Activated naive CD4-positive, alpha-beta T cell treated with anti-CD3 and anti-CD28 coated beads, Interleukin-2, amount 50 U/mL, for 16 hours (primary cell): ENCODE measurements at places on chromosomes 3 and 15.

DNA sequence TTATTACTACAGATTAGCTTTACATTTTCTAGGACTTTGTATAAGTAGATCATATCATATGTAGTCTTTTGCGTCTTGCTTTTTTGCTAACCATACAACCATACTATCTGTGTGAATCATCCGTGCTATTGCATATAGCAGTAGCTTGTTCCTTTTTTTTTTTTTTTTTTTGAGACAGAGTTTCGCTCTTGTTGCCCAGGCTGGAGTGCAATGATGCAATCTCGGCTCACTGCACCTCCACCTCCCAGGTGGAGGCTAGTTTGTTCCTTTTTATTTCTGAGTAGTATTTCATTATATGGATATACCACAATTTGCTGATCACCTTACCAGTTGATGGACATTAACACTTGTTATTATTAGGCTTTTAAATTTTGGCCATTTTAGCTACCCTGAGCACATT, 54.5 kb upstream of the TBL1XR1 start:
- DNase-seq, result no peak

DNA sequence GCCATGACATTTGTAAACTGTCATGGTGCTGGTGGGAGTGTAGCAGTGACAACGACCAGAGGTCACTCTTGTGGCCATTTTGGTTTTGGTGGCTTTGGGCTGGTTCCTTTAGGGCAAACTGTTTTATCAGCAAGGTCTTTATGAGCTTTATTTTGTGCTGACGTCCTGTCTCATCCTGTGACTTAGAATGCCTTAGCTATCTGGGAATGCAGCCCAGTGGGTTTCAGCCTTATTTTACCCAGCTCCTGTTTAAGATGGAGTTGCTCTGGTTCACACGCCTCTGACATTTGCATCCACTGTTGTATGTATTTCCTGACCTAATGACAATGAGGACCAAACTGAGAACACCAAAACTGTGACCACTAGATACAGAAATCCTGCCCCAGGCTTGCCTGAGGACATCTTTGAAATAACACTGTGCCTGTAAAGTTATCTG, 37.6 kb downstream of the RAB8B start:
- no peak for DNase-seq

DNA sequence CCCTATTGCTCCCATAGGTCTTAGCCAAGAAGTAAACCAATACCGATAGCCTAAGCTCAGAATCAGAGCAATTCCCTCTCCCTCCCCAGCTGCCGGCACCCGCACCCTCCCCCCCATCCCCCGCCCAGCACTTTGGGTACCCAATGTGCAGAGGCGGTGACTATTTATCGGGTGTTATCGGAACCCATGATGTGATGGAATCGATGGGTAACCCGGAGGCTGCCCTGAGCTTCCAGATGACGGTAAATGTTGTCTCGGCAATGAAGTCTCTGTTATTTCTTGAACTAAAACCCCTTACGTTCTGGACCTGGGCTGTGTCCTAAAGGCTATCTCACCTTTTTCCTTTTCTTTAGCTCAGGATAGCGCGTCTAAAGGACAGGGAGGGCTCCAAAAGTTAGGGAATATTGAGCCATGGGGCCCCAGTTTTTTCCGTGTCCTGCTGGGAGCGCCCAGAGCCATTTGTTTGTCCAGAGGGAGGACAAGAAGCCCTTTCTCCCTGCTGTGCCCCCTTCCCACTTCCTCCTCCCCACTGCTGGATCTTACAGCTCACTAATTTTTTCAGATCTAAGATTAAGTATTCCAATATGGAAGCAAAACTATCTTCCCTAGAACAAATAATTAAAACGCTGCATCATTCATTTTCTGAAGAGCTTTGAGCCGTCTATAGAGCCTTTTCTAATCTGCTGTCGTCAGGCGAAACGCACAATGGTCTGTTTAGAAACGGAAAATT, 1.5 kb downstream of the SLITRK3 start:
- DNase-seq, result no peak

DNA sequence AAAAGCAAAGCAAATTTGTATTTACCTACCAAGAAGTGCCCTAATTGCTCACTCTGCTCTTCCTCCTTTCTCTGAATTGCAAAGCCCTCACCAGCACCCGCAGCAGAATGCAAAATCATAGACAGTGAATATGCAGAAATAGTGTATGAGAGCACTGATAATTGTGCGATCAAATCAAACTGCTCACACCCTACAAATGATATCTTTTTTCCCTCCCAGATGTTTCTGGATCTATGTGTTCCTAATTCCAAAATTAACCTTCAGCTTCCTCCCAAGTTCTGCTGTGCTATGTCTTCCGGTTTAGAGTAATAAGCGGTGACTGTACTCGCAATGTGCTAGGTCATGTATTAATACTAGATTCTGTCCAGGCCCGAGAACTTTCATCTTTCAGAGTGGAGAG, 3.4 kb downstream of the GHSR start:
- DNase-seq, result no peak

GRCh38 chr3:102599819-102600576, 165.2 kb downstream of the ZPLD1 start:
- DNase-seq, result no peak

DNA sequence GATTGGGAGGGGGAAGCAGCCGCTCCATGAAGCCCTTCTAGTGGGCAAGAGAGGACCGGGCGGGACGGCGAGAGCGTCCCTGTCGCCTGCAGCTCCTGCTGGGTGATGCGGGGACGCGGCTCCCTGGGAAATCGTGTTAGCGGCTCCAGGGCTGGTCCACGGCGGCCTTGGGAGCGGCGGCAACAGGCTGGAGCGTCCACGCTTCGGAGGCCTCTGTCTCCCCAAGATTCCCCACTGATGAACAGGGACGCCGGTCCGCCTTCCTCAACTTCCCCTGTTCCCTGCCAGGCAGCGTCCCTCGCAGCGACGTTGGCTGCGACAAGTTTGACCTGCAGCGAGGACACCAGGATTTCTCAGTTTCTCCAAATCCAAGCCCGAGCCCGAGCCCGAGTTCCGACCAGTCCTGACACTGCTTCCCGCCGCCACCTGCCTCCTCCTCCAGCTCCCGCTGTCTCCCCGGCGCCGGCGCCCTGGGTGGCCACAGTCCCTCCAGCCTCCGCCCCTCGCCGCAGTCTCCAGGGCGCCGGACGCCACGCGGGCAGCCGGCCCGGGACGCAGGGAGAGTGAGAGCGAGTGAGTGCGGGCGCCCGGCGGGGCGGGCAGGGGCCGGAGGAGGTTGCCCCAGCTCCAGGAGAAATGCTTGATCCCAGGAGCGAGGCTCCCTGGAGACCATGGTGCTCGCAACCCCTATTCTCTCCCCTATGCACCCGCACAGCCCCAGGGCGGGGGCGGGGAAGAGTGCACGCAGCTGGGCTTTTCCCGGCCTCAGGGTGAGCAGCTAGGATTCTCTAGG, 78.1 kb upstream of the RNF7 start:
- no peak for DNase-seq

DNA sequence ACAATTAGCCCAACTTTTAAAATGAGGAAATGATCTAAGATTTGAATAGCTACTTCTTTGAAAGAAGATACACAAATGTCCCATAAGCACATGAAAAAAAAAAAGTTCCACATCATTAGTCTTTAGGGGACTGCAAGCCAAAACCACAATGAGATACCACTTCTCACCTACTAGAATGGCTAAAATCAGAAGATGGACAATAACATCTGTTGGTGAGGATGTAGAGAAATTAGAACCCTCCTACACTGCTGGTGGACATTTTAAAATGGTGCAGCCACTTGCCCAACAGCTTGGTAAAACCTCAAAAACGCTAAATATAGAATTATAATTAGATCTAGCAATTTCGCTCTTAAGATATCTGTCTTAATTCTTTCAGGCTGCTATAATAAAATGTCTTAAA, 77.1 kb downstream of the MEX3B start:
- DNase-seq, result no peak

GRCh38 chr15:28191832-28192231, 92.7 kb upstream of the OCA2 start:
- DNase-seq, result no peak

GRCh38 chr15:66287461-66288057, 5.8 kb upstream of the DIS3L start:
- DNase-seq, result no peak

- DNase-seq, result no peak
Observed at GRCh38 chr3:53486961-53487654, 7.3 kb upstream of the CACNA1D start.

- no peak for DNase-seq
Observed at GRCh38 chr15:35393398-35393797, 152.6 kb downstream of the DPH6 start.

DNA sequence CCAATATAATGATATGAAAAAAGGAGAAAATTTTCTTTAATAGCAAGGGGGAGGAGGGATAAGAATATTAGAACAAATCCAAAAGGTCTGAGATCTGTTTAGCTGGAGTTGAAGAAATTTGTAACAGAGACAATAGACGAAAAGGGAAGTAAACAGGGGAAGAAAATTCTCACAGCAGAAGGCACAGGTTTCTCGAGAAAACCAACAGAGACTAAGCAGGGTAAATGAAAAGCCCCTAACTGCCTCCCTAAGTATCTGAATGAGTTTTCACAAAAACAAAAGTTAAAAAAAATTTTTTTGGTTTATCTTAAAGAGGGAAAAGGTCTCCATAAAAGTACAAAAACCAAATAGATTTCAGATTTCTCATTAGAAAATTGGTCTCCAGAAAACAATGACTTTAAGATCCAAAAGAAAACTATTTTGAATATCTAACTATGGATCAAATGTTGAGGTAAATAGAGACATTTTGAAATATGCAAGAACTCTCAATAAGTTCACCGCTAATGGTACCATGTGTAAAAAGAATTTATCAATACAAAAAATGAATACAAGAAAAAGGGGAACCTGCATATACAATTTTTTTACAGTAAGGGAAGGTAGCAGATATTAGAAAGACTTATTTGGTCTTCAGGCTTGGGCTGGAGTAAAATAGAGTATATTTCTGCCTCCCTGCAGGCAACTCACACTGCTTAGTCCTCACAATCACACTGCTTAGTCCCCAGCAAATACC, 23.9 kb upstream of the NEK10 start:
- no peak for DNase-seq

- DNase-seq, result no peak
Observed at GRCh38 chr15:98983334-98983733, 24.3 kb downstream of the PGPEP1L start.

DNA sequence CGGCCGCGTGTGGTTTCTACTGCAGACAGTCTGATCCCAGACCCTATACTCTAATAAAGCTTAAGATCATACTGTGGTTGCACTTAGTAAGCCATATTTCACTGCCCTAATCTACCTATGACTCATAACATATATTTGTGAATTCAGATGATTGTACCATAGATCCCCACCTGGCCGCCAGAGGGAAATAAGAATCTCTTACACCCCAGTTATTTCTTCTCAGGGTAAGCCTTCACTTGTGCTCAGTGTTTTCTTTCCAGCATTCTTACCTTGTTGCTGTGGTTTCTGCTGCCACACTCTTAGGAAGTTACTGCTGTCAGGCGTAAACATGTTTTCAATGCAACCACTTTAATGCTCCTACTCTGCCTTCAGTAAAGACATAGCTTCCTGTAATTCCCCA, 105.9 kb downstream of the B3GALNT1 start:
- no peak for DNase-seq

DNA sequence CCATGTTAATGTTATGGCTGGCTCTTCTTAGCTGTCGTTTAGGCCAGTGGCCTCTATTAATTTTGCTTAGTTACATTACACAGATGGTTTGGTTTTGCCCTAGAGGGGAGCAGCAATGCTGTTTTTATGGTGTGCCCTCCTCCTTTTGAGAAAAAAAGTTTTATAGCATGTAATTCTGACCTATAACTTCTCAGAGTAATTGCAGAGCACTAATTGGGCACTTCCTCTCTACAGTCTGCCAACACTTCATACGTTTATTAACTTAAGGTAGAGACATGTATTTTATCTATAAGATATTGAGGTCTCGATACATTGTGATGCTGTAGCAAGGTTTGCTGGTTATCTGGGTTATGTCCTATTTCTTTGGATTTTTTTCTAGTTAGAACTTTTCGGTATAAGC, 12.2 kb downstream of the SLC25A26 start:
- no peak for DNase-seq

GRCh38 chr3:55147856-55148720, 220.2 kb upstream of the LRTM1 start:
- no peak for DNase-seq

- no peak for DNase-seq
Observed at GRCh38 chr3:69716119-69716518, 23.1 kb upstream of the MITF start.

DNA sequence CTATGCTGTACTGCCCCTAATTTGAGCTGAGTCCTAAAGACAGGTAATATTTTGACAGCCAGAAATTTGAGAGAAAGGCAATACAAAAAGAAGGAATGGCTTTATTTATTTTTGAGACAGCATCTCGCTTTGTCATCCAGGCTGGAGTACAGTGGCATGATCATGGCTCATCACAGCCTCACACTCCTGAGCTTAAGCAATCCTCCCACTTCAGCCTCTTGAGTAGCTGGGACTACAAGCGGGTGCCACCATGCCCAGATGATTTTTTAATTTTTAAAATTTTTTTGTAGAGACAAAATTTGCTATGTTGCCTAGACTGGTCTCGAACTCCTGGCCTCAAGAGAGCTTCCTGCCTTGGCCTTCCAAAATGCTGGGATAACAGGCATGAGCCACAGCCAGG, 77.4 kb upstream of the SLC4A7 start:
- DNase-seq, result no peak

GRCh38 chr3:30970183-30970582, 75.7 kb upstream of the GADL1 start:
- no peak for DNase-seq

DNA sequence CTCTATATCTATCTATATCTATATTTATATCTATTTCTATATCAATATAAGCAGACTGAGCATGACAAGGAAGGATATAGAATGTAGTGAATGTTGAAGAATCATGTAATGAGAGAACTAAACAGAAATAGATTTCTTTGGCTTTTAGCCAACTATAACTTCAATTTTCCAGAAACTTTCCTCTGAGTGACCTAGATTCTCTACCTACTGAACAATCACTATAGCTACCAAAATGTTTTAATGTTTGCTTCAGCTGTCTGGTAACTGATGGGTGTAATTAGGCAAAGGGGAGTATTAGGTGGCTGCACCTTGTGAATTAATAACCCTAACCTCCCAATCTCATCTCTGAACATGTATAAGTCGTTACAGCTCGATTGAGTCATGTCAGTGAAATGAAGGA, 76.4 kb upstream of the ROBO1 start:
- no peak for DNase-seq

DNA sequence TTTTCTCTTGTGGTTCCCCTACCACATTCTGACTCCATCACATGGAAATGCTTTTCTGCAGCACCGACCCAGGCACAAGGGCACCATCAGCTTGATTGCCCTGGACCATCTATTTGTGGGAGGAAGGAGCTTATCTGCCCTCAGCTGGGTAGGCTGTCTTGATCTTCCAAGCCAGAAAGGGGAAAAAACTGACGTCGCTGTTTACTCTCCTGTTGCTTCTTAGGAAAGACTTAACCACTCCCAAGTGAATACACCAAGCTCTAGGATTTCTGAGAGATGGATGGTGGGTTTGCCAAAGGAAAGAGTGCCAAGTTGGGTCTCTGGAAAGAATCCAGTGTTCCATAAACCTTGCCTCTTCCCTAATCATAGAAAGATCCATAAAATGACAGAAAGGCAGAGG, 4.0 kb downstream of the TNFAIP8L3 start:
- DNase-seq, result no peak

GRCh38 chr15:68586274-68586961, 7.6 kb downstream of the CORO2B start:
- DNase-seq, result no peak
